GOT3 (cell line): ENCODE measurements at places on chromosomes 2 and 18.
A peak's percentile ranks its signal among the peaks of the same experiment; 100 is the strongest.

- DNase-seq, result peak; percentile 2
Observed at GRCh38 chr18:63317982-63318888, 1.3 kb downstream of the BCL2 start.

- DNase-seq, result no peak
Observed at GRCh38 chr2:33632831-33633230, 33.7 kb upstream of the FAM98A start.

DNA sequence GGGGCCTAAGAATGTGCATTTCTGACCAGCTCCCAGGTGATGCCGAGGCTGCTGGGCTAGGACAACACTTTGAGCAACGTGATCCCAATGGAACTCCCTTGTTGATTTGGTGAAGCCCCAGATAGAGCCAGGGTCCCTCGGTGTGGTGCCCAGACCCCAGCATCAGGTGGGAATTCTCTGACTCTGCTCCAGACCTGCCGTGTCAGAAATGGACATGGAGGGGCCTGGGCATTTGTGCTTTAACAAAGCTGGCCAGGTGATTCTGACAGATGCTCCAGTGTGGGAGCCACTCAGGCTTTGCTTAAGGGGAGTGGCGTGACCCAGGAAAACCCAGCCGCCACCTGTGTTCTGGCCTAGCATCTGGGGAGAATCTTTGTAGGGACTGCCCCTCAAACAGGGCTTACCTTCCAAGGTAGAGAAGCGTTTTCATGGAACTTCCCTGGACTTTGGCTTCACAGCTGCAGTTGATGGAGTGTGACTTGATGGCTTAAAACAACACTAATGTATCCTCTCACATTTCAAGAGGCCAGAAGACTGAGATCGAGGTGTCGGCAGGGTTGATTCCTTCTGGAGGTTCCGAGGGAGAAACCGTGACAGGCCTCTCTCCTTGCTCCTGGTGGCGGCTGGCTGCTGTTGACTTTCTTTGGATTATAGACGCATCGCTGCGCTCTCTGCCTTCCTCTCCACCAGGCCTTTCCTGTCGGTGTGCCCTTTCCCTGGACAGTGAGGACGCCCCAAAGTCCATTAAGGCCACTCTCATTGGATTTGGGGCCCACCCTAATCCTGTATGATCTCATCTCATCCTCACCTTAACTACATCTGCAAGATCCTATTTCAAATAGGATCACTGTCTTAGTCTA lies 57.0 kb upstream of the HDAC4 start:
- DNase-seq, result no peak

GRCh38 chr18:63107931-63108330 lies 211.6 kb downstream of the BCL2 start:
- DNase-seq, result no peak

DNA sequence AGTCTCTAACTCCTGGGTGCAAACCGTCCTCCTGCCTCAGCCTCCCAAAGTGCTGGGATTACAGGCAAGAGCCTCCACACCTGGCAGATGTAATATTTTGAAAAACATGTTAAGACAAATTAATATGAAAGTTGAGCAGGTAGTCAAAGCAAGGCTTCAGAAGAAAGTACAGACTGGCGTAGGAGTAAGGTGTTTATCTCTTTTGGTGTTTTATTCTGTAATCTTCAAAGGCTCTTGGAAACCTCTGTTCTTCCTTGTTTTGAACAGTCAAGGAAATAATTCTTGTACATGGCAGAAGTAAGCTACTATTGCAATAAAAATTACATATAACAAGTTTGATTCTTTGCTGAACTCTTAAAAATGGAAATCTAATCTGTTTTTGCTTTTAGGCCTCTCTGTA lies 5.3 kb downstream of the RNF138 start:
- no peak for DNase-seq

DNA sequence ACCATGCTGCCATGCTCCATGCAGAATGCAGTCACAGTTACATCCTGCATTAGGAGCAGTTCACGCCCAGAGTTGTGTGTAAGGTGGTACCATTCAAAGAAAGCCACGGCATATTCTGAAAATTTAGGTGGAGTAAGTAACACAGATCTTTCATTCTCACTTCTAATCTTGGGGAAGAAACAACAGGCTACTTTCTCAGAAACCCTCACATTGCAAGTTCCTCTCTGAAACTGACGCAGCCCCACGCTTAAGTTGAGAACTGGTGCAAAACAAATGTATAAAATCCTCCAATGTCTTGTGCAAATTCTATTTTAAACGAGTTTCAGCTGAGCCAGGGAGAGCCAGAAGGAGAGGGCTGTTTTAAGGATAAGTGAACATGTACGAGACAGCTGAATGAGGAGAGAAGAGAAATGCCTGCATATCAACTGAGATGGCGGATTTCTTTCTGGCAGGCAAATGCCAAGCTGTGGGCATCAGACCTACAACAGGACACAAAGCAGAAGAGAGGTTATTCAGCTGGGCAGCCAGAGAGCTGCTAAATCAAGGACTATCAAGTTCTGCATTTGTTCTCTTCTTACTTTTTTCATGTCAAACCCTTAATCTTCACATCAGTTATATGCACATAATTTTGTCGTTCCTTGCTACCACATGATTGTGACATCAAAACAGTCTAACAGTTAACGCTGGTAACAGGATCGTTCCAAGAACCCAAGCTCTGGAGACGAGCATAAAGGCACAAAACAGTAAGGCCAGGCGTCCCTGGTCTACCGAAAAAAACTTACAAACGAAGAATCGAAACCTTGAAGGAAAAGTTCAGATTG lies 6.4 kb downstream of the ARL4C start:
- DNase-seq, result no peak

GRCh38 chr2:1749489-1750119 lies 5.3 kb upstream of the PXDN start:
- DNase-seq, result no peak

- DNase-seq, result no peak
Observed at GRCh38 chr2:61658841-61659780, 121.0 kb upstream of the XPO1 start.

DNA sequence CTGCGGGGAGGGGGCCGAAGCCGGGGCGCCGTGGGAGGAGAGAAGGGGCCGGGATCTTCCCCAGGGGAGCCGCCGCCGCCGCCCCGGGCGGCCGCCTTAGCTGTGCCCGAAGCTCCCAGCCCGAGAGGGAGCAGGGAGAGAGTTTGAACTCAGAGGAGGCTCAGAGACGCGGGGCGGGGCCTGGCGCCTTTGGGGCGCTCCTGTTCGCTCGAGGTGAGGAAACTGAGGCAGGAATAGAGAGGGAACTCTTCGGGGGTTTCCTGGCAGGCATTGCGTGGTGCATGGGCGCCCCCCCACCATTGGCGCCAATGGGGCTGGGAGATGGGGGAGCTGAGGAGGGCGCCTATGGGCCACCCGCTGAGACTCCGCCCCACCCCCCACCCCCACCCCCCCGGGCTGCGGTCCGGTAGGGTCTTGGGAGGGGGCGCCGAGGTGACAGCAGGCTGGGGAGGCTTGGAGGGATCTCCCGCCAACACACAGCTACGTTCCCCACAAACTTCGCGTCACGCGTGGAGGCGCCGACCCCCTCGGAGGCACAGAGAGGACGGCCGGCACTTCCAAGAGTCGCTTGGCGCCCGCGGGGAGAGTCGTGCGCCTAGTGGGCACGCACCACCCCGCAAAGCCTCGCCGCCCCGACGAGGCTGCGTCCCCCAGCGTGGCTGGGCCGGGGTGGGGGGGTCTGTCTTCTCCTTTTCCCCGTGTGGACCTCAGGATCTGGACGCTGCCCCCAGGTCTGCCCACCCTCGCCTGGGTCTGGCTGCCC lies 680 bp downstream of the CTDSP1 start:
- DNase-seq, result no peak

DNA sequence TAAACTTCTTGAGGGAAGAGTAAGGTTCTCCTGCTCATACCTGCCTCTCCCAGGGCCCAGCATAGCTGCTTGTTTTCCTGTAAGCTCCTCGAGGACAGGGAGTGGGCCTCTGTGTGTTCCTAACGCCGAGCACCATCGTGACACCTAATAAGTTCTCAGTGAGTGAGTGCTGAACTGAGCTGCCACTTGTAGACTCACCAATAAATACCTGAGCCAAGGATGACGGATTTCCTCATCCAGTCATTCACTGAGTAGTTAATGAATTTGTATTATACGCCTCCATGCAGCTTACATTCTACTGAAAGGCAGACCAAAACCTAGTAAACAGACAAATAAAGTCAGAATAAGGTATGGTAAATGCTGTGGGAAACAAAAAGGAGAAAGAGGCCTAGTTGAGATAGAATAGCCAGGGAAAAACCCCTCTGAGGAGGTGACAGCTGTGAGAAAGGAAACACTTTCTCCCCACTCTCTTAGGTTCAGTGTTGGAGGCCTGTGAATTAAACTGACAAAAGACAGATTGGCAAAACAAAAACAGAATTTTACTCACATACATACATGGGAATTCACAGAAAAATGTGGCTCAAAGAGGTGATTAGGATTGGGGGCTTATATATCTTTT lies 138.6 kb downstream of the B3GNT2 start:
- DNase-seq, result no peak

GRCh38 chr2:239143858-239144712 lies 256.7 kb downstream of the HDAC4 start:
- DNase-seq, result no peak

- DNase-seq, result no peak
Observed at GRCh38 chr2:27980242-27980641, 89.7 kb downstream of the BABAM2 start.

DNA sequence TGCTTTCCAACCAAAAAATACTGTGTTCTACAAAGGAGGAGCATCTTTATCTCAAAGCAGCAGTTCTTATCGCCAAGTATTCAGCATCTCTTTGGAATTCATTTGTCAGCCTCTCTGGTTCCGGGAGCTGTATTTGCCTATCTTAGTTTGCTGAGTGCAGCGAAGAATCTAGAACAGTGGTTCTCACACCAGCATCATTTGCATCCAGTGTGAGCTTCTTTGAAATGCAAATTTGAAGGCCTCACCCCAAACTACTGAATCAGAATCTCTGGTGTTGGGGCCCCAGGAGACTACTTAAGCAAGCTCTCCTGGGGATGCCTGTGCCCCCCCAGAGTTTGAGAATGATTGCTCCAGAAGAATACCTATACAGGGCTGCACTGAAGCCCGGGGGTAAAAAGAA lies 1.5 kb upstream of the PTPN2 start:
- no peak for DNase-seq

GRCh38 chr2:136777391-136777790 lies 12.0 kb downstream of the THSD7B start:
- no peak for DNase-seq

- no peak for DNase-seq
Observed at GRCh38 chr18:10927286-10927992, 221.9 kb downstream of the PIEZO2 start.

DNA sequence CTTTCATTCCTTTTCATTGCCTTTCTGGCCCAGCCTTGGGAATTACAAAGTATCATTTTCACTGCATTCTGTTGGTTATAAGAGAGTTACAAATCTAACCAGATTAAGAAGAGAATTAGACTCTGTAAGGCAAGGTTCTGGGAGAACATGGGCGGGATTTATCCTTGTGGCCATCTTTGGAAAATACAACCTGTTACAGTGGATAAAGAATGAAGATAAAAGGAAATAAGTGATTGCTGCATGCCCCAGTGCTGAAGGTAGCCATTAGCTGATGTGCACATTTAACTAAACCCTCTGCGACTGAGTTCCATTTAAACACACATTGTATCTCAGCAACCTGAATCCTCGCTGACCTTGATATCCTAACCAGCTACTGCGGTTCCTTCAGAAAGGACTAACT lies 93.4 kb downstream of the SMC6 start:
- DNase-seq, result no peak

GRCh38 chr18:47087676-47088075 lies 52.3 kb upstream of the ELOA2 start:
- DNase-seq, result no peak

DNA sequence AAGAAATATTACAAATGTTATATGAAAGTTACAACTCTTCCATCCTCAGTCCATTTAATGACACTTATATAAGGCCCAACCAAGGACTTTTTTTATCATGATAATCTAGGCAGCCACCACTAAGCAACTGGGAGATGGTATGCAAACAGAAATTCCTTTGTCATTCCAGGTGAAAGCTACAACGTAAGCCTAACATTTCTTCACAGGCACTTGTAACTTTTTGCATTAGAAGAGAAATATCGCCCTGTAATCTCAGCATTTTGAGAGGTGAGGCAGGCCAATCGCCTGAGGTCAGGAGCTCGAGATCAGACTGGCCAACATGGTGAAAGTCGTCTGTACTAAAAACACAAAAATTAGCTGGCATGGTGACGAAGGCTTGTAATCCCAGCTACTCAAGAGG lies 581.2 kb upstream of the SLC8A1 start:
- no peak for DNase-seq

- no peak for DNase-seq
Observed at GRCh38 chr2:239519089-239519920, 118.5 kb upstream of the HDAC4 start.

GRCh38 chr2:64165706-64166105 lies 21.5 kb upstream of the PELI1 start:
- no peak for DNase-seq

GRCh38 chr18:26547646-26548414 lies 523 bp downstream of the KCTD1 start:
- DNase-seq, result no peak

- DNase-seq, result no peak
Observed at GRCh38 chr2:120438301-120439066, 92.5 kb downstream of the INHBB start.

DNA sequence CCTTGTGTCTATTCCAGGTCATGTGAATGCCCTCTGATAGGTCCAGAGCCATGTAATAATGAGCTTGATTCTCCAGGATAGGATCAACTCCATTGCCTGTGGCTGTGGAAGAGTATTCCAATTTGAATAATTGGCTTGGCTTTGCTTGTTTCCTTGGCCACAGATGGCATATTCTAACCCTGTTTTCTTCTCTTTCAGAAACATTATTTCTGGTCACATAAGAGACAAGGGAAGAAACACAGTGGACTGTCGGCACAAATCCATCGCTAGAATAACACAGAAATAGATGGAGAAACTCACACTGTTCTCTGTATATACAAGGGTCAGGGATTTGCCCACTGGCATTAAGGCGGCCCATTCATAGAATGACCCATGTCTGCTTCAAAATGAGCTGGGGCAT lies 278.4 kb upstream of the CCDC68 start:
- no peak for DNase-seq

GRCh38 chr2:2683606-2684224 lies 352.6 kb upstream of the MYT1L start:
- DNase-seq, result no peak
